ENCODE measurements at places on chromosomes 2 and 18.

DNA sequence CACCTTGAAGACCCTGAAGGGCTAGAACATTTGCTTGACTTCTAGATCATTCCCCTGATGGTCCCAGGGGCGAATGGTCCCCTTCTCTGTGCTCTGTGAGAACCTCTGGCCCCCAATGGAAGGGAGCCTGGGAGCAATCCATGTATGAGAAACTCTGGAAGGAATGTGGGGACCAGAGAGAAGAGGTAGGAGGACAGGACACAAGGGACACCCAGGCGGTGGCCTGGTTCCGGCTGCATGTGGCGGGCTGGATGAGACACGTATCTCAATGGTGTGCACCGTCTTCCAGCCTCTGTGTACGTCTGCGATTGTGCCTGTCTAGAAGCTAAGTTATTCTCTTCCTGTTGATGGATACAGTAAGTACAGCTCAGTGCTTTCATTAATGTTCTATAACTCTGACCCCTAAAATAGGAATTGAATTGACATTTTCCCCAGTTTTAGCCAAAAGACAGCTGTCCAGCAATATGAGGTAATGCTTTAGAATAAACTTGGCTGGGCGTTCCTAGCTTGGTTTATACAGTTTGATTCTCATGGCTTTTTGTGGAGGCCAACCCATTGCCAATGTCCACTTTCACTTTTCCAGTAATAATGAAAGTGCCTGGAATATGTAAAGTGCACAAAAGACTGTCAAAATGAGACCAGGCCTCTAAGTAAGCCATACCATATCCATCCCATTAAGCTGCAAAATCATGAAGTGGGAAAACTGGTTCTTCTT lies 30.1 kb upstream of the COPS8 start:
- H3K27ac ChIP-seq, result no peak overlapping the region
- no peak overlapping the region for H3K4me3 ChIP-seq
- H3K4me1 ChIP-seq, result peaks cover 14% of the 10 kb centered on the region
- H3K36me3 ChIP-seq, result no peaks in the 10 kb centered on the region

DNA sequence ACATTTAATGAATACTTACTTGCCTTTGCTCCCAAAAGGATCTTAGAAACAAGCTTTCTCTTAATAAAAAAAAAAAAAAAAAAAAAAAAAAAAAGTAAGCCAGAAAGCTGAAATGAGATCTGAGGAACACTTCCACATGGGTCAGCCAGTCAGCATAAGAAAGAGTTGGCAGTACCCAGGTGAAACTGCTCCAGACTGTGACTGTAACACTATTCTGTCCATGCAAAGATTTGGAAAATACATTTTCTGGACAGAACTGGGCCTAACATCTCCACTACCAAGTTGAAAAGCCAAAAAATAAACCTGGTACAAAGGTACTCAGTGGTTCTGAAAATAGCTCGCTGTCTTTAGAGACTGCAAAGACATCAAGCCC lies 135.7 kb downstream of the THADA start:
- peaks cover 31% of the 10 kb centered on the region for H3K4me1 ChIP-seq
- no peak overlapping the region for H3K4me3 ChIP-seq
- no peaks in the 10 kb centered on the region for H3K27me3 ChIP-seq
- no peak overlapping the region for H3K27ac ChIP-seq

- H3K4me3 ChIP-seq, result no peak overlapping the region
- no peaks in the 10 kb centered on the region for H3K27me3 ChIP-seq
- H3K27ac ChIP-seq, result no peak overlapping the region
- H3K4me1 ChIP-seq, result no peaks in the 10 kb centered on the region
Observed at GRCh38 chr18:3279201-3280185, 17.6 kb downstream of the MYL12B start.

GRCh38 chr2:240351826-240352426 lies 83.5 kb upstream of the GPC1 start:
- no peak overlapping the region for H3K27ac ChIP-seq
- no peaks in the 10 kb centered on the region for H3K27me3 ChIP-seq
- H3K36me3 ChIP-seq, result no peaks in the 10 kb centered on the region
- DNase-seq, result no peak

- H3K27ac ChIP-seq, result no peak overlapping the region
- no peaks in the 10 kb centered on the region for H3K27me3 ChIP-seq
- no peaks in the 10 kb centered on the region for H3K4me1 ChIP-seq
- peaks cover 45% of the 10 kb centered on the region for H3K36me3 ChIP-seq
Observed at GRCh38 chr2:238172439-238172838, 13.7 kb downstream of the ERFE start.

DNA sequence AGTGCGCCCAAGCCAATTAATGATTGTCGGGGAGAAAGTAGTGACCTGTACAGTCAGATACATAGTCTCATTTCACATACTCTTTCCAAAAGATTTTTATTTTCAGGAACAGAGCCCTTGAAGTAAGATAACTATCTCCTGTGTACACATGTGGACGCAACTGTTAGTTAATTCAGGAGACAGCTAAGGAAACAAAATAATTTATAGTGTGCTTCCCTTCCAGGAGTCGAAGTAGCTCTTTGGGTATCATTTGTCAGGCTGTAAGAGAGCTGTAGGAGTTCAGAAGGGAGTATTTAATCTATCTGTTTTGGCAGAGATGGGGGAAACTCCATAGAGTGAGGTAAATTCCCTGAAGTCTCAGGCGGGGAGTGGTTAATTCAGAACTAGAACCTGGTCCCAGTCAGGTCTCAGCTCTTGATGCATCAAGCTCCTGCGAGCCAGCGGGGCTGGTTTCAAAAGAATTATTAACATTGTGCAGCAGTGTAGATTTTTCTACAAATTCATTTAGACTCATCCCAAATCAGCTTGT lies 63.0 kb downstream of the MAPK4 start:
- H3K4me1 ChIP-seq, result no peaks in the 10 kb centered on the region
- H3K4me3 ChIP-seq, result no peak overlapping the region
- no peaks in the 10 kb centered on the region for H3K36me3 ChIP-seq
- H3K27ac ChIP-seq, result no peak overlapping the region
- no peaks in the 10 kb centered on the region for H3K27me3 ChIP-seq
